ENCODE measurements at places on chromosomes 11 and 22. TPM values are rescaled to one million over a fixed set of nuclear protein-coding genes. Genes with fewer than 3 reads are reported as not detected.

NPAS4 gene
- total RNA-seq: 0.18 TPM

PMM1 gene
- 37.5 TPM for total RNA-seq

NDUFV1 gene
- 250 TPM for total RNA-seq

CD3E gene
- total RNA-seq: 530 TPM

NTM gene
- not detected for total RNA-seq

GLYAT gene
- not detected for total RNA-seq

SDF2L1 gene
- 85.9 TPM for total RNA-seq

CAPRIN1 gene
- 235 TPM for total RNA-seq

GAS2 gene
- total RNA-seq: 1.5 TPM

OTUB1 gene
- total RNA-seq: 93.7 TPM

SLC22A6 gene
- not detected for total RNA-seq

SLC35E4 gene
- total RNA-seq: 1.9 TPM

FLRT1 gene
- not detected for total RNA-seq

CCDC82 gene
- 37.5 TPM for total RNA-seq

OTOG gene
- not detected for total RNA-seq

MIOX gene
- not detected for total RNA-seq

LPXN gene
- total RNA-seq: 169 TPM

RBMXL2 gene
- total RNA-seq: not detected

KDM4D gene
- total RNA-seq: 0.90 TPM

KCNJ11 gene
- total RNA-seq: 4.2 TPM

BMAL1 gene
- 41.1 TPM for total RNA-seq

MS4A4A gene
- total RNA-seq: not detected

KBTBD3 gene
- total RNA-seq: 7.7 TPM

CHRNA10 gene
- total RNA-seq: 2.6 TPM

SMIM38 gene
- 0.18 TPM for total RNA-seq

YPEL4 gene
- 0.11 TPM for total RNA-seq

All from activated CD8-positive, alpha-beta T cell treated with anti-CD3 and anti-CD28 coated beads, Interleukin-2, amount 10 ng/mL, durations not matched to agents 7 days and 5 days (primary cell).